ENCODE measurements at places on chromosomes 6 and 20.

- DNase-seq: no peak
These were observed 1.5 kb upstream of the GRIK2 start for GRCh38 chr6:101391772-101392585.

GRCh38 chr6:163437466-163437865 is 22.9 kb downstream of the QKI start:
- DNase-seq: no peak

GRCh38 chr6:72522735-72523141 is 99.1 kb upstream of the KCNQ5 start:
- no peak for DNase-seq

DNA sequence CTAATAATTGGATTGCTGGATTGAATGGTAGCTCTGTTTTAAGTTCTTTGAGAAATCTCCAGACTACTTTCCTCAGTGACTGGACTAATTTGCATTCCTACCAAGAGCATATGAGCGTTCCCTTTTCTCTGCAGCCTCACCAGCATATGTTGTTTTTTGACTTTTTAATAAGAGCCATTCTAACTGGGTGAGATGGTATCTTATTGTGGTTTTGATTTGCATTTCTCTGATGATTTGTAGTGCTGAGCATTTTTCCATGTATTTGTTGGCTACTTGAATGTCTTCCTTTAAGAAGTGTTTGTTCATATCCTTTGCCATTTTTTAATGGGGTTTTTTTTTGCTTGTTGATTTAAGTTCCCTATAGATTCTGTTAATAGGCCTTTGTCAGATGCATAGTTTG is 94.7 kb upstream of the AHI1 start:
- DNase-seq: no peak

GRCh38 chr6:138227316-138227781 is 9.1 kb upstream of the PBOV1 start:
- no peak for DNase-seq

DNA sequence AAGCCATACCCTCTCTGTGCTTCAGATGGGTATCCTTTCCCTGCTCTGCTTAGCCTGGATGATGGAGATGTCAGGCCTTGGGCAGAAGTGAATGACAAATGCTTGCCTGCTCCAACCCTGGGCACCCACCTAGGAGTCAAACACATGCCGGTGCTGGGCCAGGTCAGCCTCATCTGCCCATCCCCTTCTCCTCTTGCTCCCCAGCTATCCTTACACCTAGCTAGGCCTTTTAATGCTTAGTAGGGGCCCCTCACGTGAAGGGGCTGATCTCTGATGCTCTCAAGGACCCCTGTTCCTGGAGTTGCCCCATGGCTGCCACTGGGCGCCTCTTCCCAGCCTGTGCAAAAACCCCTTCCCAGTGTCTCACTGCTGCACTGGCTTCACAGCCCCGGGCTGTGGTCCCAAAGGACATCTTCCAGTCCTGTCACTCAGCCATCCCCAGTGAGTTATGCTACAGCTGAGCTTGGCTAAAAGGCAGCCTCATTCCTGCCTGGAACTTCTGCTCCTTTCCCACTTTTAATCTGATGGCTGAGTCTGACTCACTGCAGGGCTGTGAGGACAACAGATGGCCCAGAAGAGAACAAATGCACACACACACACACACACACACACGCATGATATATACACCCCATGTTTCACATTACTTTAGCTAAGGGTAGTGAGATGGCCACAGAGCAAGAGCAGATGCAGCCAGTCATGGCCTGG is 12.8 kb upstream of the SDCBP2 start:
- no peak for DNase-seq
